ENCODE measurements at places on chromosomes 3 and 15.
A peak's percentile ranks its signal among the peaks of the same experiment; 100 is the strongest.

- DNase-seq, result peak; percentile 31
These were observed 106.3 kb upstream of the RNU6-1 start for GRCh38 chr15:67945951-67946700.

- no peak for DNase-seq
These were observed 30.5 kb downstream of the VPS8 start for GRCh38 chr3:184842433-184842832.

DNA sequence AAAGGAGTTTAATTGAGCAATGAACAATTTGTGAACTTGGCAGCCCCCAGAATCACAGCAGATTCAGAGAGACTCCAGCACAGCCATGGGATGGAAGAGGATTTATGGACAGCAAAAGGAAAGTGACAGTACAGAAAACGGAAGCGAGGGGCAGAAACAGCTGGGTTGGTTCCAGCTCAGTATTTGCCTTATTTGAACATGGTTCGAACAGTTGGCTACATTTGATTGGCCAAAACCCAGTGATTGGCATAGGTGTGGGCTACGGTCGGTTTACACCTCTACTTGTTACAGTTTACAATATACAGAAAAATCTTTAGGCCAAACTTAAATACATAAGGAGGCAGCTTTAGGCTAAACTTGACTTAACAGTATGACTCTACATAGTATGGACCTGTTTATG is 9.7 kb upstream of the MAP3K13 start:
- no peak for DNase-seq

- no peak for DNase-seq
These were observed 18.7 kb downstream of the KLHL18 start for GRCh38 chr3:47301456-47301855.

- DNase-seq, result no peak
These were observed 43.9 kb downstream of the CCDC12 start for GRCh38 chr3:46932455-46933225.

GRCh38 chr3:13020159-13020750 is 53.0 kb downstream of the IQSEC1 start:
- no peak for DNase-seq

GRCh38 chr3:160369784-160370183 is 29.2 kb downstream of the IFT80 start:
- no peak for DNase-seq

DNA sequence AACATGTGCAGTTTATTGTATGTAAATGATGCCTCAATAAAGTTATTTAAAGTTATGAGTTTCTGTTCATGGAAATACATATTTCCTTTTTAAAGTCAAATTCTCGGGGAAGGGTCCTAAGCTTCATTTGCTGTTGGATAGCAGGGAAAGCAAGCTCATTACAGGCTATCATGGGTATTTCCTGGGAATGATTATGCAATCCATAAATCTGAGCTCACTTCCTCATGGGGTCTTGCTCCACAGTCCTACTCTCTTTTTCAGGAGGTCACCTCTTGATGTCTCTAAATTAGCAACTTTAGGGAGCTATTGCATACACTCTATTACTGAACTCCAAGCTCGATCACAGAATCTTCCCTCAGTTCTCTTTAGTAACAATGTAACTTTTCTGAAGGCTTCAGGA is 69.9 kb upstream of the TP63 start:
- no peak for DNase-seq

DNA sequence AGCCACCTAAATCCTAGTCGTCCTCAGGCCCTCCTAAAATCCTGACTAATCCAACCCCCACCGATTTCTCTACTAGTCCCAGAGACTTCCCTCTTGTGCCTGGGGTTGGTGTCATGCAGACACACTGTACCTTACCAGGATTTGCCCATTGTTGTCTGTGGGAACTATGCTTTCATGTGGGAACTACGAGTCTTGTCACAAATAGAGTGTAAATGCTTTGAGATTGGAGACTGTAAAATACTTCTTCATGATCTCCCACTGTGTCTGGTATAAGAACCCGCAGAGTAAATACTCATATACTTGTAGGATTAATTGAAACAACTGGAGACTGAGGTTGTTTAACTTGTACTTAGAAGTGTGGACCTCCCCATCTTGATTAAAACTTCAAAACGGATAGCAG is 11.2 kb downstream of the B3GNT5 start:
- no peak for DNase-seq

GRCh38 chr3:111534701-111535100 is 7.3 kb upstream of the CD96 start:
- peak; percentile 78 for DNase-seq

GRCh38 chr3:197874653-197875052 is 75.3 kb upstream of the RPL35A start:
- no peak for DNase-seq

GRCh38 chr3:133487204-133487603 is 86.3 kb upstream of the CDV3 start:
- no peak for DNase-seq

DNA sequence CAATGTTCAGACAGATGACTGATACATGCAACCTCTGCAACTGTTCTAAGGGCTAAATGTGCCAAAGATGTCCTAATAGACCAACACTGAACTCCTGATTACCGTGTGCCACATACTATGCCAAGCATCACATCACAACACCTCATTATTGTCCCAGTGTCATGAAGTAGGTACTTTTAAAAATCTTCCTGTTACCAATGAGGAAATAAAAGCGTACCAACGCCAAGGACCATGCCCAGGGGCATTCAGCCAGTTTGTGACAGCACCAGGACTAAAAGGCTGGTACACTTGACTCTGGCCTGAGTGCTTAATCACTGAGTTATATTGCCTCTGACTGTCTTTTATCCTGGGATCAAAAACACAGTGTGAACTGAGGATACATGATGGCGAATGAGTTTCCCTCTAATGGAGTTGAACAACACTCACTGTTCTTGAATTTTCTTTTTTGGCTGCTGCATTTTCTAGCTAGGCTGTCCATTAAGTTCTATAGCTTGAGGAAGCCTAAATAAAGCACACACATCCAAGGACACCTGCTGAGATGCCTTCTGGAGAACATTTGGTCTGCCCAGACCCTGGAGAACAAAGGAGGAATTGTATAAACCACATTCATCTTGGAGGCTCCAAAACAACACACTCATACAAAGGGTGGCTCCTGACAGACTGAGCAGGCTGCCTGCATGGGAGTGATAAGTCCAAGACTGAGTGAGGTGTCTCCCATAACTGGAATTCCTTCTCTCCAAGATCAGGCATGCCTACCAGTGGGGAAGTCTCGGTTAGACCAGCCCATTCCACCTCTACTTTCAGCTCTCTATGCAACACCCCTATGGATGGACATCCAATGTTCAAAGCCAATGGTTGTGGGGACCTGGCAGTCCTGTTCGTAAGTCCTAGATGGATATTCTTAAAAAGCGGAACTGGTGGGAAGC is 126.7 kb upstream of the PRICKLE2 start:
- DNase-seq, result peak; percentile 76

DNA sequence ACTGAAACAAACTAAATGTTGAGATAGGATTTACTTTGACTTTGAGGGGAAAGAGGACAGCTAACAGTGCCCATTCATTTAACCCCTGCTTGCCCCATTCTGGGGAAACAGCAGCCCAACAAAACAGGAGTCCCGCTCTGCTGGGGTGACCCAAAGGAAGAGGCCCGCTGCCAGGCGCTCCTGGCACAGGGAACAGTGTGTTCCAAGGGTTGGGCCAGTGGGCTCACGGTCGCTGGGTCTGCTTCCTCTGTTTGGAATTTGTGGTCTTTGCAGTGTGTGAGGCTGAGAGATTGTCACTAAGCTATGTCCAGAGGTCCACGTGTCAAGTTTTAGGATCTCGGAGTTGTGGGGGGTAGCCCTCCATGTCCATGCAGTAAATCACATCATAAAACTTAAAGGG is 250.4 kb upstream of the C2CD4B start:
- DNase-seq, result no peak

DNA sequence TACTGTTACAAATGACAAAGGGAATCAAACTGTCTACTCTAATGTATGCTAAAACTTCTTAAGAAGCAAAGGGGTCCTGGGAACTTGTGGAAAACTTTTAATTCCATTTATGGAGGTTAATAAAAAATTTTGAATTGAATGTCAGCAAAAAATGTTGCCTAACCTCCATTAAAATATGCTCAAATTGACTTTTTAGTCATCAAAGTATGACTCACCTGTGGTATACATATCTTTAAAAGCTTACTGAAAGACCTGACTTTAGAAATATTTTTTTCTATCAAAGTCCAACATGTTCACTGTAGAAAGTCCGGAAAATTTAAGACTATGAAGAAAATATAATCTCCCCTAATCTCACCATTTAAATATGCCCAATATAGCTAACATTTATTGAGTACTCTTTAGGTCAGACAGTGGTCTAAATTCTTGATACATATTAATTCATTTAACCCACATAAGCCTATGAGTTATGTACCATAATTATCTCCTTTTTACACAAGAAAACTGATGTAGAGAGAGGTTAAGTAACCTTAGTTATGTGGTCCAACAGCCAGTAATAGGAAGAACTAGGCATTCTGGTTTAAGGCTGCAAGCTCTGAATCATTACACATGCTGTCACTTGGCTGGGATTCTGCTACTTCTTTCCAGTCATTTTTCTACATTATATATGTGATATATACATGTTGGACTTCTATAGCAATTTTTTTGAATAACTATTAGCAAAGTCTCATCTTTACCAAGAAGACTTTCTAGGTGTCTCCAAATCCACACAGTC is 83.6 kb downstream of the PDZRN3 start:
- DNase-seq, result peak; percentile 83

- DNase-seq, result no peak
These were observed 147.9 kb downstream of the SERPINI1 start for GRCh38 chr3:167883452-167883851.

- no peak for DNase-seq
These were observed 127.5 kb upstream of the STRIT1 start for GRCh38 chr3:155420881-155421486.

GRCh38 chr15:33048255-33048654 is 146.3 kb downstream of the FMN1 start:
- DNase-seq, result no peak

DNA sequence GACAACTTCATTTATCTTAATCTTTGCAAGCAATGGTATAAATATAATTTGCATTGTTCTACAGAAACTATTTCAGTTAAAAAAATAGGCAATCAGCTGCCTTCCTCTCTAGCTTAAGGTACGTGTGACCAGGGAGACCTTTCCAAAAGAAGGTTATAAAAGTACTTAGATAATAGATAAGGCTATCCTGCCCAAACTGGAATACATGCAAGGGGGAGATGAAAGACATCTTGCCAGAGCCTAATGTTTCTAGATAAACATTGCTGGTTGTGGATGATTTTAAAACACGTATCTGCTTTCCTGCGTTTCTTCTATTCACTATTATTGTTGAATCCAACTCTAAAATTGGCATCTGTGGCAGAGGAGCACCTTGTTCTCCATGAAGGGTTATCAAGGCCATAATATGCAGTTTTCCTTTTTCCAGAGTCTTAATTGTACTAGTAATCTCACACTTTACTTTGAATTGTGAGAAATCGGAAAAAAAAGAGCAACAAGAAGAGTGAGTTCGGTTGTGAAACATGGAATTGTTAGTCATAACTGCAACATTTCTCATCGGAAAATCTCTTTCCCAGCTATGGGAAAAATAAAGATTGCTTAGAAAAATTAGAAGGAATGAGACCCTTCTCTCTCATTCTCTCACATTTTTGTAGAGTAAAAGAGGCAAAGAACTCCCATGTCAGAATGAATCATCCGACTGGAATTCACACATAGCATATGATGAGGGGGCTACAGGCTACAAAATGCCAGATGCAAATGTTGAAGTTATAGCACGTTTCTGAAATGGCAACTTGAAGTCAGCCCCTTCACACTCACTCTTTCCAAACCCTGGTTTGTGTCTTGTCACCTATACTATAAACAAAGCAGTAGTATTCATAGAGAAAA is 936.1 kb upstream of the NR2F2 start:
- peak; percentile 44 for DNase-seq

DNA sequence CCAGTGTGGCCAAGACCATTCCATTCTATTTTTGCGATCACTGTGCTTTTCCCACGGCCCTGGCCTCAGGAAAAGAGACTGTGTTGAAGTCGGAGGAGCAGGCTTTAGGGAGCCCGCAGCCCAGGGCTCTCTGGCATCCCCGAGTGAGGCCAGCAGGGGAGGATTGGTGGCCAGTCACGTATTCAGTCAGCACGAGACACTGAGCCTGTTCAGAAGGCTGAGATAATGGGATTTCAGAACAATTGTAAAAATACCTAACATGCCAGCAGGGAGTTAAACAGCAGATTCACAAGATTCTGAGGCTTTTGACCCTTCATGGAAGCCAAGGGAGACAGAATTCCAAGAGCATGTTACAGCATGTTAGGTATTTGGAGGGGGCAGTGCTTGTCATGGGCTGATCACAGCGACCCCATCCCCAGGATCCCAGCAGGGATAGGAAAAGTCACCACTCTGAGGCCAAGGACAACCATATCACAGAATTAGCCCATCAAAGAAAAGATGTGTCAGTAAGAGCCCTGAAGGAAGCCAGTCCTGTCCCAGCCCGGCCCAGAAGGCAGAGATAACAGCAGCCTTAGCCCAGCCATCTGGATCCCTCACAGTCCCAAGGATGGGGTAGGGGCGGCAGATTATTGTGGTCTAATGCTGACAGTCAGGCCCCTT is 40.6 kb downstream of the AMOTL2 start:
- DNase-seq, result peak; percentile 89
